Ammon's horn (tissue), 1 donor: ENCODE measurements at places on chromosomes 11 and 22.

GRCh38 chr11:43580735-43581369 lies 99.7 kb upstream of the HSD17B12 start:
- peak; percentile 65 for DNase-seq

DNA sequence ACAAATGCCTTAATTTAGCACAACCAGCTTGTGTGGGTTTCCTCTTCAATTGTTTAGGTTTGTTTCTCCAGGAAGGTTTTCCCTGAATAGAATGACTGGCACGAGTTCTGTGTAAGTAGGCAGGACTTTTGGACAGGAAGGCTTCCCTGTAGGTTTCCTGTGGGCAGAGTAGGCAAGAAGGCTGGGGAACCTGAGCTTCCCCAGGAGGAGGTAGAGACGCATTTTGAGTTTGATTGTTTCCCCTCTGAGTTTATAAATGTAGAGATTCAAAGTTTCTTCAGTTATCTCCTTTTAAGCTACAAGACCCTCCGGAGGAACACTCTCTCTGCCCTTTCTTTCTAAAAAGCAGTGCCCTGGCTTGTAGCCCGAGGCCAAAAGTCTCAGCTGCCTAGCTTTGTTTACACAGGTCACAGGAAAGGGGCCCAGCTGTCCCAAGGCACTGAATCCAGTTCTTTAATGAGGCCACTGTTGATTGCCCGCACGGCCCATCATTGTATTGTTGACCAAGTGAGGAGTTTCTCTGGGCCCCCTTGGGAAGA lies 66.6 kb upstream of the RDX start:
- DNase-seq: peak; percentile 35

DNA sequence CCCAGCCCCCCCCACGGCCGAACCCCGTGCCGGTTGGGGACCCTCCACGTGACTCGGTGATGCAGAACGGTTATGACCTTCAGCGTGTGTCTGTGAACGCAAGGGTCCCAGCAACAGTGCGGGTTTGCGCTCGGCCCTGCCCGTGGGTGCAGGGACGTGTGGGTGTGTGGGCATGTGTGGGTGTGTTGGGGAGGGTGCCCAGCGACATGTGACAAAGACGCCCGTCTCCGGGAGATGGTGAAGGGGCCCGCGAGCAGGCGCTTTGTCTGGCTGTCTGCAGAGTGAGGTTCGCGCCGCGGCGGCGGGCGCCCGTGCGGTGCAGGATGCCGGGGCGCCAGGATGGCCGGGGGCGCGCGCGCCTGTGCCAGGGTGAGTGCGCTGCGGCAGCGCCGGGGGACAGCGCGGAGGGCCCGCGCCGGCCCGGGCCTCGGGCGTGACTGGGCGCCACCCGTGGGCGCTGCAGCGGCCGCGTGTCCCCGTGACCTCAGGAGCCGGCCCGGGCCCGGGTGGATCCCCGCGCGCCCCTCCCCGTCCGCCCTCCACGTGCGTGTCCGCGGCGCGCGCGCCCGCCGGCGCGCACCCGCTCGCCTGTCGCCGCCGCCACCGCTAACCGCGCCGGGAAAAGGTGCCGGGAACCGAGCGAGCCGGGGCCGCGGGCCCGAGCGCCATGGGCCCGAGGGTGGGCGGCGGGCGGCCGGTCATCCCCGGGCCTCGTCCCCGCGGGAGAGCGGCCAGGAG lies at the start of gene LRFN4:
LRFN4 (plus strand) TSS at position 569 of the 738 bp plus-strand sequence. CDS start 681 bp downstream, outside the sequence.
- DNase-seq: no peak

DNA sequence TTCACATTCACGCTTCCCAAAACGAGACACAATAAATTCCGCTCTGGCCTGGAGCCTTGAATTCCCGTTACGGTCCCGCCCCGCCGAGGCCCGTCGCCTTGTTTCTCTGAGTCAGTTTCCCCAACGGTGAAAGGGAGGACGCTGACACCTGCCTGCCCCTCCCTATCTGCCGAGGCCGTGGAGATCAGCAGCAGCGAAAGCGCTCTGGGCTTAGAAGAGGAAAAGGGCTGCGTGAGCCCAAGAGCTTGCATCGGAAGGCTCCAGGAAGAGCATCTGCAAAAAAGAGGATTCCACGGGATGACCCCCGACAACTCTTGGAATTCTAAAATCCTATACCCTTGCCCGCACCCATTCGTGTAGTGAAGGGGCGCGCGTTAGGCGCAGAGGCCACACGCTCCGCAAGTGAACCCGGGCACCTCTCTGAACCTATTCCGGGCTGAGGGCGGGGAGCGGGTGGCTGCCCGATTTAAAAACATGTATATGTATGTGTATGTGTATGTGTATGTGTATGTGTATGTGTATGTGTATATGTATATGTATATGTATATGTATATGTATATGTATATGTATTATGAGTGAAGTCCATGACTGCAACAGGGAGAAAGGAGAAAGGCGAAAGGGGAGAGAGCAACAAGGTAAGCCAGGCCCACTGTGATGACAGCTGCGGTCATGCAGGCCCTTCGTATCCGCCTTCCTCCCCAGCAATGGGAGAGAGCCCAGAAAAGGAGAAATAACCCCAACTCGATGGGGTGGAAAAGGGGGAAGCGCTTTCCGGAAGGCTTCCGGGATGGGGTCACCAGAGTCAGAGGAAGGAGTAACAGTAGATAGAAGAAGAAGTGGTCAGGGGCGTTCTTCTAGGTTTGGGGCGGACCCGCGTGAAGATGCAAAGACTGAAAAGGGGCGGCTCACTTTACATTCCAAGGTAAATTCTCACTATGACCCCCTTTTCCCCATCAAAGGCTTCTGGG lies 948 bp upstream of the MRTFA start:
- DNase-seq: peak; percentile 50

DNA sequence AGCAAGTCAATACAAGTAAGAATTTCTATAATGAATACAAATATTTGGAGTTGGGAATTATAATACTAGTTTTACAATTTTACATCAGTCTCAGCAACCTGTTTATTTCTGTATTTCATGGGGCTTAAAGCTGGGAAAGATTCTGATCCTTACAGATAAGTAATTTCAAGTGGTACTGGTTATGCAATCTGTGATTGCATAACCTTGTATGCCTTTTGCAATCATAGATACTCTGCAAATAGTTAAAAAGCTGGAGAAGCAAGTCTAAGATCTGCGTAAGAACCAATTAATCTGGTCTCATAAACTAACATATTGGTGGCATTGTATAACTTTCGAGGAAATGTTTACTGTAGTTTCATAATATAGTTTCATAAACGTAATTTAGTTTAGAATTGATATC lies 198.3 kb upstream of the PGR start:
- no peak for DNase-seq

DNA sequence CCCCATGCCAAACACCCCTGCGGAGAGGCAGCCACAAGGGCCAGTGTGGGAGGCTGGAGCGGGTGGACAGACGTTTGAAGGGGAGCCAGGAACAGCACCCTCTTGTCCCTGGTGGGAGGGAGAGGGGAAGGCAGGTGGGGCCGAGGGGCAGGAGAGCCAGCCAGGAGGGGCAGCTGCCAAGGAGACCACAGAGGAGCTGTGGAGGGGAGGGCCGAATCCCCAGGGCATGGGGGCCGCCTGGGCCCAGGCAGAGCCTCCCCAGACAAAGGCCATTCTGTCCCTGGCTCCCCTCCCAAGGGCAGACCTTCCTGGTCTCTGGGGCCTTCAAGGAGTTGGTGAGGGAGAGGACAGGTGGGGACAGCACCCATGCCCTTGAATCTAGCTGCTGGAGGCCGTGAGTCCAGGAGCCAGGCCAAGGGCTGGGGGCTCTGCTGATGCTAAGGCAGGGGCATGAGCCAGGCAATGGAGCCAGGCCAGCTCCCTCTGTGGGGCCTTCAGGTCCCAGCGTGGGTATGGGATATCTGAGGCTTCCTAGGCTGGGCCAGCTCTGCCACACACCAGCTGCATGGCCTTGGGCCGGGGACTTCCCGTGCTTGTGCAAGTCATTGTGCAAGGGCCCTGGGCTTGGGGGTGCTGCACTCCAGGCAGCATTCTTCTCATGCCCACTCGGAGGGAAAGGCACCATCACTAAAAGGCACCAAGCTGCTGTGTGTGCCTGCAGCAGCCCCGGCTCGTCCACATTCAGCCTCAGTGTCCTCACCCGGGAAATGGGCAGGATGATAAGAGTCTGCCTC lies 11.4 kb downstream of the EMID1 start:
- peak; percentile 64 for DNase-seq

DNA sequence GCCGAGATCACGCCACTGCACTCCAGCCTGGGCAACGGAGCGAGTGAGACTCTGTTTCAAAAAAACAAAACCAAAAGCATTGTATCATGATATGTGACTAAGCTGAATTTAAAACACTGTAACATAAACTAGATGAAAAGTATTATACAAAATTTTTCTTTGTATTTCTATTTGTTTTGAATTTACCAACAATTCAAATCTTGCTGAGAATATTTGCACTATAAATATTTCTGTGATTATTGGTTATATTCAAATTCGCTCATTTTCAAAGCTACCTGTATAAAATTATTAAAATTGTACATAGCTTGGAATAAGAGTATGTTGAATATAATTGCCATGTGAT lies 101.9 kb upstream of the SERPIND1 start:
- no peak for DNase-seq

- DNase-seq: no peak
Measured at GRCh38 chr11:305844-306211, 1.8 kb upstream of the IFITM2 start.

GRCh38 chr11:44681698-44682097 lies 45.1 kb upstream of the TSPAN18 start:
- no peak for DNase-seq

DNA sequence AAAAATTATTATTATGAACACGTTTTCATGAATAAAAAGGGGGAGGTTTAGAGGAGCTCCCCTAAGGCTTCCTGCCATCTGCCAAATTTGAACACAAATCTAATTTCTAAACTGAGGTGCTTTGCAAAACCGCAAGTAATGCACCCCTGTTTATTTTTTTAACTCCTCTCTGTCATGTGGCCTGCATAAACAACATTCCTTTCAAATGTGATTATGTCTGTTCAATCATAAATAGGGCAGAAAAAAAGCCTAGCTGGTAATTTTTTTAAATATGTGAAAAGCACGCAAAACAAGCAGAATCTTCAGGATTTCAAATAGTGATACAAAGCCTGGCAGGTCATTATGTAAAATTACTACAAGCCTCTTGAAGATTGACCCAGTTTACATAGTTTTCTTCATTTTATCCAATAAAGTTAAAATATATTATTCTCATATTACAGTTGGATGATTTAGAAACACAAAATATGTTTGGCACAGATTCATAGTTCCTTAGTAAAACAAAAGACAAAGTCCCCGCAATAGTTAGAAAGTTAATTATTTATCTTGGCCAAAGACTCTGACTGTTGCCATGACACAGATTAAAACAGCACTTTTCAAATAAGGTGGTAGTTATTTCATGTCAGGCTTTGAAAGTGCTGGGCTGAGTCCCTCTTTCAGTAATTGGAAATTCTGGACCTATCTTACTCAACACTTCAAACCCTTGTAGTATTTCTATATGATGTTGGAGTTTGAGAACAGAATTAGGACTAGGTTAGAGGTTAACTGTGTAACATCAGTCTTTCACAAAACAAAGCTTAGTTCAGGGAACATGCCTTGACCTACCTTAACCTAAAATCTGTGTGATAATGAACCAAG lies 200.3 kb upstream of the MPPED2 start:
- DNase-seq: no peak

DNA sequence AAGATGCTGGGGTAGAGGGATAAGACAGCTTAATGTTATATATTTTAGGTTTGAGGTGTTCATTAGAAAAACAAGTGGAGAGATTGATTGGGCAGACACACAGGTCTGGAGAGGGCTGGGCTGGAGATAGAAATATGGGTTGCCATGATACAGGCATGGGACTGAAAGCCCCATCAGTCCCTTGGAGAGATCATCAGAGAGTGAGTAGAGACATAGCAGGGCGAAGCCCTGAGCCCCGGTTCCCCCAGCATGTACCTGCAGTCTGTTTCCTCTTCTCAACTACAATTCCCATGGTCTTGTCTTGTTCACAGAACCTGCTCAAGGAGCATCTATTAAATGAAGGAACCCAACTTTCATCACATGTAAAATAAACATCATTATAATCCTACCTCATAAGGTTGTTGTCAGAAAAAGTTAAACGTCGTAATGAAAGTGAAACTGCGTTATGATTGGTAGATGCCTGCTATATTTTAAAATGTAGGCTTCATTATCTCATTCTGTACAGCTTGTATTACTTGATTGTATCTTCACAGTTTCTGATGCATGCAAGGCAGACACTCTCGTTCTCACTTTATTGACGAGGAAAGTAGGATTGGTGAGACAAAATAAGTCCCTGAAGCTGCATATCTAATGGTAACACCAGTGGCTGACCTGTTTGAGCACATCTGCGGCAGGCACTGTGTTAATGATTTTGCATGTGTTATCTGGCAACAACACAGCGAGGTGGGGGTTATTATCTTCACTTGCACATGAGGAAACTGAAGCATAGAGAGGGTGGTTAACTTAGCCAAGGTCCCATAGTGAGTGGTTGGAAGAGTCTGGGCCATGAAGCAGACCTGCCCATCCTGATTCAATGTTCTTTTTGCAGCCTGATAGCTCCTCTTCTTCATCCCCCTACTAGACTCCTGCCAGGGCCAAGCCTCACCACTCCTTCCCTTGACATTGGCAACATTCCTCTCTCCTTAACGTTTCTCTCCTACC lies 63.5 kb downstream of the ENDOD1 start:
- no peak for DNase-seq

DNA sequence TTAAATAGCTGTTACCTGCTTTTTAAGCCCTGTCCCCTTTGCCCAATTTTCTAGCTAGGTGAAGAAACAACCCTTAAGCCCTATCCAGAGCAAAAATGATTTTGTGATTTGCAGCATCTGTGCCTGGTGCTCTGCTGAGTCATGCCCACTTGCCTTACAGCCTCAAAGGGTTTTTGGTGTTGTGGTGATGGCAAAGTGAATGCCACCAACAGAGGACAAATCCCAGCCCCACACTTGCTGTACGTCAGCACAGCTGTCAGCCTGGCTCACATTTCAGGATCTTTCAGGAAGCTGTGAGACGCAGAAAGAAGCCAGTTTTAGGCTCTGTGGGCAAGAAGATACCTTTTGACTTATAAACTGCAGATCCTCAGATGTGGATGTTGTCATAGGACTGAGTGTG lies 401.7 kb downstream of the TENM4 start:
- DNase-seq: no peak

DNA sequence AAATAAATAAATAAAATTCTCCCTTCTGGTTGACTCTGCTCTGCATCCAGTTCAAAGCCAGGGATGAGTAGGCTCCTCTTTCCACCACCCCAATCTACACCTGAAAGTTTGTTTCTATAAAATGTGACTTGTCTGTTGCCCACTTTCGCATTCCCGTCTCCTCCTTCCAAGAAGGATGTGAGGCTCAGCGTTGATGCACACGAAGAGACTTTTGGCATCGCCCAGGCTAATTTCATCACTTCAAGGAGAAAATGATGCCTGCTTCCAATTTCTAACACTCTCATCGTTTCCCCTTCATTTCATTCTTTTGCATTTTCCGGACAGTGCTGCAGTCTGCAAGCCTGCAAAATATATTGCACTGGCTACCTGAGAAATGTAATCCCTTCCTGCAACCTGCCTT lies 3.9 kb downstream of the MPPED1 start:
- DNase-seq: no peak

GRCh38 chr11:59939482-59939881 lies 1.2 kb downstream of the OOSP1 start:
- no peak for DNase-seq
